Effector CD4-positive, alpha-beta T cell (primary cell): ENCODE measurements at places on chromosomes 13 and 19.

DNA sequence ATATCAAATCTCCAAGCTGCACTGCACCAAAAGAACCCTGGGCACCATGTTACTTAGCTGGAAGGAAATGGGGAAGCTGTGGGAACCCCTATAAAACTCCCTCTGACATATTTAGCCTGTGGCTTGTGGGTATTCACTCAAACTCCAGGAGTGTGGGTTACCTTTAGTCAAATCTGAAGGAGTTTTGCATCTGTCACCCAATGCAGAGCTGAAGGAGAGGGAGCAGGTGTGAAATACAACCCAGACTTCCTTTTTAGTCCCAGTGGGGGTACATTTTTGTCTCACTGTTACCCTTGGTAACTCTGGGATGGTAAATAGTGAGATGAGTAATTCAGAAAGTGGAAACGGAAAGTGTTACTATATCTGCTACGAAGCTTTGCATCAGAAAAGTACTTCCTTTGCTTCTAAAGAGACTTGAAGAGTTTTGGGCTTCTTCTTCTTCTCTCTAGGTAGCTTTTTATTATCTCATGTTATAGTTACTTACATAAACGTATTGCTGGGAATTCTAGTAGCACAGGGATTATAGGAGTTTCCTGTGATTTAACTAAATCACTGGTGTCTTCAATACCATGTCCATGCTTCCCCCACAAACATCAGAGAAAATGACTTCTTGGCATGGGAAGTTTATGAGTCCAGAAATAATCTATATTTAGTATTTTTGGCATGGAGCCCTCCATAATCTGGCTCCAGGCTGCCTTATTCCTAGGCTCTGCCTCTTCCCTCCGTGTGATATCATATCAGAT is 105.9 kb downstream of the AKAP11 start:
- no peak for DNase-seq

DNA sequence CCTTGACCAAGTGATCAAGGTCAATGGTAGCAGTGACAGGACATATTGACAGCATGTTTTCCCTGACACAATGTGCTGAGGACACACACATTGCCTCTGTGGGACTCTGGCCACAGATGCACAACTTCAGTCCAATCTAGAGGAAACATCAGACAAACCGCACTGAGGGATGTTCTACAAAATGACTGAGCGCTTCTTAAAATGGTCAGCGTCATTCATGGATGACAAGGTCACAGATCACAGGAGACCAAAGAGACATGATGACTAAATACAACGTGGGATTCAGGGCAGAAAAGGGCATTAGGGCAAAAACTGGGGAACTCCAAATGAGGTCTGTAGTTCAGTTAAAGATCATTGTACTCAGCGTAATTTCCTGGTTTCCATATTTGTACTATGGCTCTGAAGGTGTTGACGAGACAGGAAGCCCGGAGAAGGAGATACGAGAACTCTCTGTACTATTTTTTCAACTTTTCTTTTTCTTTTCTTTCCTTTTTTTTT is 20.6 kb downstream of the PBX4 start:
- DNase-seq, result peak; percentile 62

- no peak for DNase-seq
Observed at GRCh38 chr19:18504886-18505610, 16.8 kb downstream of the ELL start.

- DNase-seq, result peak; percentile 39
Observed at GRCh38 chr13:48595431-48596429, 58.0 kb upstream of the CYSLTR2 start.

DNA sequence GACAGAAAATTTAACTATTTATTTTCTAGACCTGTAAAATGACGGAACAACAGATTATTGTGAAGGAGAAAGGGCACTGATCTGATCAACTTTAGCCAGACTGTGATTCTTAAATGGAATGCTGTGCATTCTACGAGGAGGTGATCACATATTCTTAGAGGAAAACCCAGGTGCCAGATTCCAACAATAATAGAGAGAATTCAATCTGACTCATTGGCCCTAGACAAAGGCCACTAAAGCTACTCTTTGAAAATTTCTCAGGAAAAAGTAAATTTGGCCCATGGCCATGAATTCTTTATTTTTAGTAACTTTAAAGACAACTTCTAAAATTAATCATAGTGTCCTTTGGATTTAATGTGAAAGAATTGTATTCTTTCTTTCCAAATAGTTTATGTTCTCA is 58.6 kb upstream of the POSTN start:
- no peak for DNase-seq

- no peak for DNase-seq
Observed at GRCh38 chr13:112065867-112066623, 904 bp upstream of the SOX1 start.
